ENCODE measurements at places on chromosomes 5 and 9.

DNA sequence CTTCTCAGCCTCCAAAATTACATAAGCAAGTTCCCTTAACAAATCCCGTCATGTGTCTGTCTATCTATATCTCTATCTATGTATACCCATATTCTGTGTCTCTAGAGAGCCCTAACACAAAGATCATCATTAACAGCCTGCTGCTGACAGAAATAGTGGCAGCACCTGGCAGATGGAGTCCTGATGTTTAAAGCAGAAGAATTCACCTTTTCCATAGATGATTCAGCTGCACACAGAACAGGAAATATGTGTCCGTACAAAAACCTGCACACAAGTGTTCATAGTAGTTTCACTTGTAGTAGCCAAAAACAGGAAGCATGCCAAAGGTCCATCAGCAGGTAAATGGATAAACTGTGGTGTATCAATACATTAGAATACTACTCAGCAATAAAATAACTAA lies 45.0 kb upstream of the ACO1 start:
- DNase-seq = no peak

- no peak for DNase-seq
Observed at GRCh38 chr5:179061025-179061424, 852 bp downstream of the ZNF354C start.

DNA sequence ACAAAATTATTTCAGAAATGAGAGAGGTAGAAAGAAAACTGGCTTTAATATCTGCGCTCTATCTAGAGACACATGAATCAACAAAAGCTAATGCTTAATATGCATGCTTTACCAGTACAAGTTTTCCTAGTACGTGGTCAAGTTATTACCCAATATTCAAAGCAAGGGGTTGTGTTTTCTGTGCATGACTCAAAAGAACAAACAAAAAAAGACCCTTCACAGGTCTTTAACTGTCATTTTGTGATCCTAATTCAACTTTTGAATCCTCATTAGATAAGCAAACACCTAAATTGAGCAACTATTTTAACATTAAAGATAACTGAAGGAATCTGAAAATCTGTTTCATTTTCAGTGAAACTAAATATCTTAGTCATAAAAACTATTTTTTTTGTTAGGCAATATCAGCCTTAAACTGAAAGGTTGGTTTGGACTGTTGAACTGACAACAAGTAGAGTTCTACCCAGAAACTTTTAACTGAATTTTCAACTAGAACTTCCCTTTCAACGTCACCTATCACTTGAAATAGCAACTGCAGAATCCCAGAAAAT lies 12.5 kb downstream of the ST8SIA4 start:
- DNase-seq = peak; percentile 31

- DNase-seq = no peak
Observed at GRCh38 chr5:34680896-34681295, 24.8 kb downstream of the RAI14 start.

GRCh38 chr5:178569485-178569884 lies 20.7 kb downstream of the COL23A1 start:
- no peak for DNase-seq

GRCh38 chr5:55160493-55161209 lies 680 bp downstream of the GPX8 start:
- peak; percentile 96 for DNase-seq

- peak; percentile 90 for DNase-seq
Observed at GRCh38 chr5:32522429-32523143, 62.8 kb upstream of the SUB1 start.

GRCh38 chr9:78363221-78363620 lies 66.3 kb downstream of the PSAT1 start:
- DNase-seq = peak; percentile 23

DNA sequence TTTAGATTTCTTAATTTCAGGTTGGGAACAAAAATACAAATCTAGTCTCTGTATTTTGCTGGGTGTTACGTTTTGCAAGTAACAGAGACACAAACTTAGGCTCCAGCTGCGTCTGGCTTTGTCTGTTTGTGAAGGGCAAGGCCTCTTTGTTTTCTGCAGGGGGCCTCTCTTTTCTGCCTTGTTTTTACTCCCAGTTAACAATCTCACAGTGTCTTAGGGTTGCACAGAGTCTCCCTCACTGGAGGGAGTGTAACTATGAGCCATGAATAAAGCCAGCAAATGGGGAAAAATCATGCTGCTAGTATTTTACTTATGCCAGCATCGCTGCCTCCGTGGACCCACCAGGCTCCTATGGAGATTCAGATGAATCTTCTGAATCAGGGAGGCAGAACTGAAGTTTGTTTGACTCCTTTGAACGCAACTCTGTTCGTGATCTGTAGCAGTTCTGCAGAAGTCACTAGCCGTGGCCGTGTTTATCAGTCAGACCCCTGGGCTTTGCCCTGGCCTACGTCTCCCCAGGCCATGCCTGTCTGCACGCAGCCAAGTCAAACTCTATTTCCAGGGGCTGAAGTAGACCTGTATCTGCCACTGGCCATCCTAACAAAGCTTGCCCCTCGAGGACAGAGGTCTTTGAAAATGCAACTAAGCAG lies 77.2 kb downstream of the ATP10B start:
- DNase-seq = no peak

DNA sequence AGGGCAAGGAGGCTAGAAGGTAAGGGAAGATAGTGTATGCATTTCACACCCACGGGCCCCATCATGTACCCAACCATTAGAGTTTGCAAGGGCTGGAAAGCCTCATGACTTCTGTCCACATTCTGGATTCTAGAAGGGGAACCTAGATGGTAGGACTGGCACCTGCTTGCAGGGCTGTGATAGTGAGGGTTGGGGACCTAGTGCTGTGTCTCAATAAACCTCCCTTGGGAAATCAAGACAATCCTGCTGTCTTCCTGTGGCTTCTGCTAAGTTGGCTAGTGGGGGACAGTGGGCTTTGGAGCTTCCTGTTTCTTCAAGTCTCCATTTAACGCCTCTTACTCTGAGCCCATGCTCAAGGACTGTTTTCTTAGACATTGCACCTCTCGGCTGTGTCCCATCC lies 43.6 kb upstream of the SYNPO start:
- no peak for DNase-seq

- DNase-seq = no peak
Observed at GRCh38 chr5:168214886-168215285, 76.6 kb upstream of the WWC1 start.

DNA sequence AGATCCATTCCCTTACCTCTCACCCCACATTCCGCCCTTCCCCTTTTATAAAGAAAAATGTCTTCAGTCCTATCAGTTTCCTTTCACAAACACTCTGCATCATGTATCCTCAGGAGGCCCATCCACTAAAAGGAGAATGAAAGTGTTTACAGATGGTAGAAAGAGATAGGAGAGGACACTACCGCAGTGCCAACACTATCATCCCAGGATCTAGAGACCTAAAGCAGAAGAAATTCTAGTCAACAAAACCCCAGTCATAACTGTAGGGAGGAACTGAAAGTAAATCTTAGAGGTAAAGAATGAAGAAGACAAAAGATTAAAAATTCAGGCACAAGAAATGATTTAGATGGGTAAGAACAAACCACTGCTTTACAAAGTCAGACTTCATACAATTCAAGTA lies 114.1 kb downstream of the MLLT3 start:
- DNase-seq = no peak

DNA sequence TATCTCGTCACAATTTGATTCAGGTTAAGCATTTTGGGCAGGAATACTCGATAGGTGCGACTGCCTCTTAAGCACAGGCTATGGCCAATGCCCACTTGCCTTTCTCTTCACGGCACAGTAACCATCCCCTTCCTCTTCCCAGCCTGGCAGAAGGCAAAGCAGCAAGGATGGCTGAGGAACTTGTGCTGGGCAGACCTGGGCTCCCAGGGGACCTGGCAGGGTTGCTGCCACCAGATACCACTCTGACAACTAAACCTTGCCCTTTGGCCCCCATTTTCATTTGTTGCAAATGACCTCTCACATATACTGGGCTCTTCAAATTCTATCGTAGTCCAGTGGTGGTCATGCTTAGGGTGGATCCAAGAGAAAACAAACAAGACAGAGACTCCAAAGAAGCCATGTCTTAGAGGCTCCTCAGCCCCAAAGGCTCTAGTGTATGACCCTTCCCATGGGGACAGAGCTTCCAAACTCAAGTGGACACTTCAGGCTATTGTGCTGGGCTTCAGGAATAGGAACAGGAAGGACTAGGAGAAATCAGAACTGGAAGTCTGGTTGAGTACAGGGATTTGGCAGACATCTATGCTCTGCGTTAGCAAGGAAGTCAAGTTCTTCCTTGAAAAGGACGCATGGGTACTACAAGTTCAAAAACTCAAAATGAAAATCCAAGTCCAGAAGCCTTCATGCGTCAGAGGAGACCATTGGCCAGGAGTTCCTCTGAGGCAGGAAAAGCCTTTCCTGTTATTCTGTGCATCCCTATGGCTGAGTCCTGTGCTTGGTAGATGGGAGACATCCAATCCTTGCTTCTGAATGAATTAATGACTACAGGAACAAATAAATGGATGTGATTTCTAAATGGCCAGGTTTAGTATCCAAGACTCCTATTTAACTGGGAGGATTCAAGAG lies 64.6 kb upstream of the PLPP1 start:
- DNase-seq = peak; percentile 21

- peak; percentile 79 for DNase-seq
Observed at GRCh38 chr5:66655395-66656324, 59.5 kb downstream of the MAST4 start.

- peak; percentile 35 for DNase-seq
Observed at GRCh38 chr5:1511651-1512540, 11.9 kb downstream of the LPCAT1 start.

DNA sequence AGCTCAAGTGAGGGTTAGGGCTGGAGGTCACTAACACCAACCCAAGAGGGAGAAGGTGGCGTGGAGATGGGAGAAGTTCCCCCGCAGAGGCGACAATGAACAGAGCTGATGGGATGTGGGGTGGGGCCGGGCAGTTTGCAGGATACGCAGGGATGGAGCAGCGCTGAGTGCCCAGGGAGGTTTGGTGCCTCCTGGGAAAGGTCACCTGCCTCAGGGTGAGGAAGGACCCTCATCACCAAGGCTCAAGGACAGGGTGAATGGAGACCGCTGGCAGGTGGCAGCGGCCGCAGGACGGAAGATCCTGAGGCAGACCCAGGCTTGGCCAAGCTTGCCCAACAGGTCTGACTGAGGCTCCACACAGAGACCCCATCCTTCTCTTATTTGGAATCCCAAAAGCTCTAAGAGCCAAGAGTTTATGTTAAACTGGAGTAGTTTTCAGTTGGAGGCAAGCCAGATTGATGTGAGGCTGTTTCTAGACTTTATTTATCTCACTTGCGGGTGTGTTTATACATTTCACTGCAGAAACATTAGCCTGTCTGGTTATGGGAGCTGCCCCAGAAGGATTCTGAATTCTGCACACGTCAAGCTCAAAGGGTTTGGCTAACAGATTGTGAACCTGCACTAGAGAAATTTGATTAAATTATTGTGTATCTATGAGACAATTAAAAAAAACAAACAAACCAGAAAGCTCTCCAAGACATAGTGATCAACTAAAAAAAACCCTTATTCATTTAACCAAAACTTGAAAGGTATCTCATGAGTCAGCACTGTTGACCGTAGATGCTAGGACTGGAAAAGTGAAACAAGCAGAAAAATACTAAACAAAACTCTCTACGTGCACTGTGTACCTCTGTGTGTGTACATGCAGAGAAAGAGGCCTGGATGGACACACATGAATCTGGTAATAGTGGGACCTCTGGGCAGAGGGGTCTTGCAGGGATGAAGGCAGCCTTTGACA lies 146.2 kb upstream of the PHYKPL start:
- no peak for DNase-seq

GRCh38 chr5:155459889-155460500 lies 446.4 kb downstream of the KIF4B start:
- DNase-seq = no peak

- DNase-seq = no peak
Observed at GRCh38 chr5:155897761-155898160, 429.2 kb upstream of the SGCD start.

DNA sequence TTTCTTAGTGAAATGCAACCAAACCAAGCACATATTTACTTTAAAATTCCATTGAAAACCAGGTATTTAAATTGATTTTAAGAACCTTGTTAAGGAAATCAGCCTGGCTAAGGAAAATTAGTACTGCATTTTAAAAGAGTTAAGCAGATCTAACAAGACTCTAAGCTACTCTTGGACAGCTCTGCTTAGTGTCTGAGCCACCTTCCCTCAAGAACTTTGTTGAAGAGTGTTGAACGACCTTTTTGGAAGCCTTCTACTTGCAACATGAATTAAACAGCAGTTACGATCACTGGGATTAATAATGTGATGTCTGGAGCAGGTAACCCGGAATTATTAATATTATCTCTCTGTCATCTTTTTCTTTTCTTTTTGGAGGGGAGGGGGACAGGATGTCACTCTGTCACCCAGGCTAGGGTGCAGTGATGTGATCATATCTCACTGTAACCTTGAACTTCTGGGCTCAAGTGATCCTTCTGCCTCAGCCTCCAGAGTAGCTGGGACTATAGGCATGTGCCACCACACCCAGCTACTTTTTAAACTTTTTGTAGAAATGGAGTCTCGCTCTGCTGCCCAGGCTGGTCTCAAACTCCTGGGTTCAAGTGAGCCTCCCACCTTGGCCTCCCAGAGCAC lies 74.7 kb downstream of the ANKRD55 start:
- DNase-seq = no peak

DNA sequence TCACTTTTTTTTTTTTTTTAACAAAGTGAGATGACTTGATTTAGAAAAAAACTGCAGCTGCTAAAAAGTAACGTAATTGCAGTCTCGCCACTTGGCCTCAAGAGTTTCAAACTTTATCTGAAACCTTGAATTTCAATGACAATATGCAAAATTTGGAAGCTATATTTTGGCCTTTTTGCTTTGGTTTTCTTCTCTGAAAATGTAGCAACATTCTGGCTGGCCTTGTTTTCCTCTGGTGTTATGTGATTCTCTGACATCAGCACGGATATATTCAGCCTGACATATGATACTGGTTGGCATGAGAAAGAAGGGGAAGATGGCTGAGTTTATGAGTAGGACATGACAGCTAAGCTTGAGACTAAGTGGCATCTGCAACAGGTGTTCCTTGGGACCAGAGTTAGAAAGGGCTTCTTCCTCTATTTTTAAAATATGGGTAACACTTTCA lies 136.5 kb downstream of the MEF2C start:
- DNase-seq = no peak

- peak; percentile 21 for DNase-seq
Observed at GRCh38 chr9:91282292-91282691, 79.4 kb downstream of the AUH start.

DNA sequence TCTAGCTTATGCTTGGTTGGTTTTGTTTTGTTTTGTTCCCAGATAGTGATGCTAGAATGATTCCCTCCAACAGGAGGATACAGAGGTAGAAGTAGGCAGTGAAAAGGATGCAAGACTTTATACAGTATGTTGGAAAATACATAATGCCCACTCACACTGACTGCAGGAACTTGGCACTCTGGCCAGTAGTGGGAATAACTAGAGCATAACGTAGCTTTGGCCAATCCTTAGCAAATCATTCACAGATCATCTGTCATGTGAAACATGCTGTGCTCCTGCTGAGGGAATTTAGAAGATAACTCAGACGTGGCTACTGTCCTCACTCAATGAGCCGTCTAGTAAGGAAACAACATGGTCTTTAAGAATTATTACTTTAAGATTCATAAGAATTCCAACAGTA lies 13.5 kb downstream of the CFAP90 start:
- no peak for DNase-seq

DNA sequence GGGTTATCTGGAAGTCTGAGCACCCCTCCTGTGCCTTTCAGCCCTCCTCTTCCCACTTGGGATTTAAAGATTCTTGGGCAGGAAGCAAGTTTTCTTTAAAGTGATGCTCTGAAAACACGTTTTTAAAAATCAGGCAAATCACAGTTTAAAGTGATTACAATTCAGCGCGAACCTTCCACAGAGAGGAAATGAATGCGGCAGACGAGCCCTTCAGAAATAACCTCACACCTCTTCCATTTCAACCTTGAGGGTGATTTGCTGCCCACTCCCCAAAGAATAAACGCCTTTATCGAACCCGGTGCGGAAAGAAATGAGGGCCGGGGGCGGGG lies 2.3 kb upstream of the EFNA5 start:
- peak; percentile 46 for DNase-seq
